ENCODE measurements at places on chromosomes 5 and 9.

GRCh38 chr9:8632493-8632892 lies 832.9 kb upstream of the DMAC1 start:
- no peak for DNase-seq

GRCh38 chr5:119945691-119946090 lies 316.3 kb downstream of the FAM170A start:
- no peak for DNase-seq

GRCh38 chr5:142202282-142202681 lies 93.7 kb downstream of the NDFIP1 start:
- DNase-seq: no peak

DNA sequence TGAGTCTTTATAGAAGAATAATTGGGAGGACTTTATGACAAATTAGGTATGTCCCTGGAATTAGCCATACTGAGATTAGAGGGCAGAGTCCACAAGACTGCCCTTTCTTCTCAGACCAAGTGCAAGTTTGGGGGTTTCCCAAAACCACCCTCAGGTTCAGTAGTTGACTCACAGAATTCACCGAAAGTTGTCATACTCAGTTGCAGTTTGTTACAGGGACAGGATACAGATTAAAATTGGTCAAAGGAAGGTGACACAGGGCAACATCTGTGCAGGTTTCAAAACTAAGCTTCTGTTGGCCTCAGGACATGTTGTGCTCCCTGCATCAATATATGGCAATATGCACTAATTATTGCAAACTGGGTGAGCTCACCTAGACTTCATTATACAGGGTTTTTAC lies 3.8 kb downstream of the RANBP17 start:
- no peak for DNase-seq

GRCh38 chr5:6701491-6701890 lies 11.7 kb upstream of the TENT4A start:
- no peak for DNase-seq

- DNase-seq: no peak
Measured at GRCh38 chr9:1272488-1272887, 222.3 kb downstream of the DMRT2 start.
